Activated T-helper 17 cell treated with anti-CD3 and anti-CD28 coated beads, Interleukin-2, amount 50 U/mL, for 72 hours (primary cell): ENCODE measurements at places on chromosomes 1 and 21. TPM values are rescaled to one million over a fixed set of nuclear protein-coding genes. Genes with fewer than 3 reads are reported as not detected.

Gene FLG2
- not detected for total RNA-seq

Gene CCDC28B
- 14.3 TPM for total RNA-seq

Gene LMNA
- 338 TPM for total RNA-seq

Gene RGSL1
- total RNA-seq: not detected

Gene MYBPH
- total RNA-seq: not detected

Gene KCNA2
- total RNA-seq: 1.6 TPM

Gene AXDND1
- total RNA-seq: not detected

Gene U2AF1
- total RNA-seq: 19.3 TPM

Gene C1orf116
- not detected for total RNA-seq

Gene PPFIA4
- total RNA-seq: 244 TPM

Gene GRIK3
- not detected for total RNA-seq

Gene S100A9
- not detected for total RNA-seq

Gene CDC14A
- total RNA-seq: 21.0 TPM

Gene VAV3
- 4.9 TPM for total RNA-seq

Gene NOS1AP
- total RNA-seq: 0.13 TPM

Gene PPIAL4G
- 0.40 TPM for total RNA-seq

Gene TMEM9
- 19.5 TPM for total RNA-seq

Gene IL23R
- 20.1 TPM for total RNA-seq

Gene PAPPA2
- total RNA-seq: 0.19 TPM

Gene DRAM2
- total RNA-seq: 20.6 TPM
